Retinal pigment epithelial cell (primary cell): ENCODE measurements at places on chromosomes 16 and 17.

DNA sequence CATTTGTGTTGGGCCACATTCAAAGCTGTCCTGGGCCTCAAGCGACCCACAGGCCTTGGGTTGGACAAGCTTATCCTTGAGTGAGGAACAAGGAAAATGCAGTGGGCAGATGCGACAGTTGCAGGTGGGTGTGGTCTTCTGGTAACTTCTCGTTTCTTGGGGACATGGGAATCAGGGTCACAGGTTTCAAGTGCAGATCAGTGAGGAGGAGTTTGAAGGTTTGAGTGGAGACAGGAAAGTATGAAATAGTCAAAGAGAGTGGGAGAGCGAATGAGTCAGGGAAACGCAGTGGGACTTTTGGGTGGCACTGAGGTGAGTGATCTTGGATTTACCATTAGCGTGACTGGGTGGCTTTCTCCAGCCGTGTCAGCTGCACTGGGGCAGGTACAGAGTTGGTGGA, 15.4 kb upstream of the CCL22 start:
- DNase-seq = no peak

DNA sequence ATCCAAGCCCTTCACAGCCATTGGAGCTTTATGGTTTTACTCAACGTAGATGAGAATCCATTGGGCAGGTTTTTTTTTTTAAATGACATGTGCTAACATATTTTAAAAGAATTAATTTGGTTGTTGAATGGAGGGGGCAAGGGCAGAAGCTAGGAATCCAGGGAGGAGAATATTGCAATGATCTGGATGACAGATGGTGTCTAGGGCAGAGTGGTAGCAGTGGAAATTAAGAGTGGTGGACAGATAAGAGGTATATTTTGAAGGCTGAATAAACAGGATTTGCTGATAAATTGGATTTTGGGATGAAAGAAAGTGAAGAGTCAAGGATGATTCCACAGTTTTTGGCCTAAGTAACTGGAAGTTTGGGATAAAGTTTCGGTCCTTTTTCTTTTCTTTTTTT, 54.8 kb upstream of the DHX40 start:
- DNase-seq = no peak

DNA sequence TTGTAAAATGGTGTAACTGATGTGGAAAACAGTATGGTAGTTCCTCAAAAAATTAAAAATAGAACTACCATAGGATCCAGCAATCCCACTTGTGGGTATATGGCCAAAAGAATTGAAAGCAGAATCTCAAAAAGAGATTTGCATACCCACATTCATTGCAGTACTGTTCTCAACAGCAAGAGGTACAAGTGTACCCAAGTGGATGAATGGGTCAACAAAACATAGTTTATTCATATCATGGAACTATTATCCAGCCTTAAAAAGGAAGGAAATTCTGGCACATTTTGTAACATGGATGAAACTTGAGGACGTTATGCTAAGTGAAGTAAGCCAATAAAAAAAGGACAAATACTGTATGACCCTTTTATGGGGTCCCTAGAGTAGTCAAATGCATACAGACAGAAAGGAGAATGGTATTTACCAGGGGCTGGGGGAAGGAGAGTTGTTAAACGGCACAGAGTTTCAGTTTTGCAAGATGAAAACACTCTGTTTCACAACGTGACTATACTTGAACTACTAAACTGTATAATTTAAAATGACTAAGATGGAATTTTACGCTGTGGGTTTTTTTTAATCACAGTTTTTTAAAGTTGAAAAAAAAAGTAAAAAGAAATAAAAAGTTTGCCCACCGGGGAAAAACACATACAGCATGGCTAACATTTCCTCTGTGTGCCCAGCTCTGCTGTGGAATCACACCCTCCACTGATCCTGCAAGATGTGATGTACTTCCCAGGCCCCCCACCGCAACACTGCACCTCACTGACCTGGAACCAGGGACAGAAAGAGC, 6.1 kb downstream of the TVP23A start:
- DNase-seq = no peak

- DNase-seq = no peak
Observed at GRCh38 chr16:11073407-11073999, 129.1 kb downstream of the CLEC16A start.
